ENCODE measurements at places on chromosomes 1 and 21.
A peak's percentile ranks its signal among the peaks of the same experiment; 100 is the strongest.

GRCh38 chr1:207920444-207921021 lies 9.6 kb upstream of the CD34 start:
- DNase-seq = no peak

GRCh38 chr21:45248893-45249381 lies 38.8 kb downstream of the POFUT2 start:
- DNase-seq = no peak

DNA sequence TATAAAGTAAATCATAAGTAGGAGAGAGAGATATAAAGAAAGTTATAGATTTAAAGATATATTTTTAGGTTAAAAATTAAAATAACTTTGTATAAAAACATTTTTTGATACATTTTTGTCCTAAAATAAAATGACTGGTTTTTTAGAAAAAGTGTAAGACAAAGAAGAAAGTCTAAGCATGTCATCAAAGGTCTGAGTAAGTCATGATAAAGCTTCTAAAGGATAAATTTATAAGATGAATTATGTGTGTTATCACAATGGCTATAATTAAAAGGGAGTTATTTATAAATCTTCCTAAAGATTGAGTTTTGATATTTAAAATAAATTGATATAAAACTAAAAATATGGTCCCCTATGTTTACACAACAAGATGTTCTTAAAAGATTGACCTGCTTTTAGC lies 370.9 kb downstream of the PTPRU start:
- DNase-seq = no peak

- DNase-seq = no peak
These were observed 168.3 kb downstream of the SLC35F3 start for GRCh38 chr1:234072793-234073192.

GRCh38 chr1:47827109-47827508 lies 170.1 kb downstream of the TRABD2B start:
- DNase-seq = no peak

DNA sequence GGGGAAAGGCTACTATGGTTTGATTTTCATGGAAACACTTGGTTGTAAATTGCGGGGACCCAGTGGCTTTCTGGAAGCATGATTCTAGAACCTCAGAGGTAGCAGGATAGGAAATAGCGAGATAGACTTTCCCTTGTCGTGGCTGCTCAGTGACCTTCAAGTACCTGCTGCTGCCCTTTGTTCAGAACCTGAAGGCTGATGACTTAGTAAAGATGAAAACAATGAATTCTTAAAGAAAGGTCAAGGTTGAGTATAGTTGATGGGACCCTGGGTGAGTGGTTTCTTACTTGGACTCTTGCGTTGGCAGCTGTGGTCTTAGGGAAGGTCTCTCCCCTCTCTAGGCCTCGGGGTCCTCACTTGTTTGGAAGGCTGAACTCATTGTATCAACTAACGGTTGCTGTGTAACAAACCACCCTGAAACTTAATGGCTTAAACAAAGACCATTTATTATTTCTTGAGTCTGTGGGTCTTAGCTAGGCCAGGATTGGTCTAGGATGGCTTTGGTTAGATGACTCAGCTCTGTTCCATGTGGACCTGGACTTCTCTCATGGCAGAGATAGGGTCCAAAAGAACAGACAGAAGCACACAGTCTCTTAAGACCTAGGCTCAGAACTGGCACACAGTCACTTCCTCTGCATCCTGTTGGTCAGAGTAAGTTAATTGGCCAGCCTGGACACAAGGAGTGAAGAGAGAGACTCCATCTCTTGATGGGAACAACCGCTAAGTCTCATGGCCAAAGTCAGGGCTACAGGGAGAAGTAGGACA lies 89.2 kb upstream of the SELENON start:
- no peak for DNase-seq

GRCh38 chr1:93613898-93614297 lies 67.7 kb downstream of the BCAR3 start:
- DNase-seq = no peak

- no peak for DNase-seq
These were observed 109.6 kb downstream of the PCP4 start for GRCh38 chr21:39976800-39977199.

DNA sequence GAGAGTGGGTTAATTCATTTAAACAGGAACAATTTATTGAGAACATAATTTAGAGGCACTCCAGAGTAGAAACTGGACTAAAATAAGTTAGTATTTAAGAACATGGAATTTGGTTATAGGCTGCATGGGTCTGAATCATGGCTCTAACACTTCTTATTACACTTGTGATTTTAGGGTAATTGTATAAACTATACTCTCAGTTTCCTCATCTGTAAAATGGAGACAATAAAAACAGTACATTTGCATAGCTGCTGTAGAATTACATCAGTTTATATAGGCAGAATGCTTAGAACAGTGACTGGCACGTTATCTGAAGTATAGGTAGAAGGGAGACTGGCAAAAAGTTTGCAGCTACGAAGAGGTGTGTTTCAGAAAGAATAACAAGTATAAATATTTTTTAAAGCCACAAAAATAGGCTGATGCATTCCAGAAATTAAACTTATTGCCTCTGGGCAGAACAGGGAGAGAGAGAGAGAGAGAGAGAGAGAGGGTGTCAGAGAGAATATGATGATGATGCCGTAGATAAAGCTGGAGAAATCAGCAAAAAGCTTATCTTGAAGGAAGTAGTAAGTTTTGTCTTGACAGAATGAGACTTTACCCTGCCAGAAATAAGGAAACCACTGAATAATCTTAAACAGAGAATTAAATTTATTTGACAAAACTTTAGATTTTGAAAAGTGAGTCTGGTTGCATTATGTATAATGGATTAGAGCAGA lies 8.1 kb upstream of the OR6K3 start:
- no peak for DNase-seq

DNA sequence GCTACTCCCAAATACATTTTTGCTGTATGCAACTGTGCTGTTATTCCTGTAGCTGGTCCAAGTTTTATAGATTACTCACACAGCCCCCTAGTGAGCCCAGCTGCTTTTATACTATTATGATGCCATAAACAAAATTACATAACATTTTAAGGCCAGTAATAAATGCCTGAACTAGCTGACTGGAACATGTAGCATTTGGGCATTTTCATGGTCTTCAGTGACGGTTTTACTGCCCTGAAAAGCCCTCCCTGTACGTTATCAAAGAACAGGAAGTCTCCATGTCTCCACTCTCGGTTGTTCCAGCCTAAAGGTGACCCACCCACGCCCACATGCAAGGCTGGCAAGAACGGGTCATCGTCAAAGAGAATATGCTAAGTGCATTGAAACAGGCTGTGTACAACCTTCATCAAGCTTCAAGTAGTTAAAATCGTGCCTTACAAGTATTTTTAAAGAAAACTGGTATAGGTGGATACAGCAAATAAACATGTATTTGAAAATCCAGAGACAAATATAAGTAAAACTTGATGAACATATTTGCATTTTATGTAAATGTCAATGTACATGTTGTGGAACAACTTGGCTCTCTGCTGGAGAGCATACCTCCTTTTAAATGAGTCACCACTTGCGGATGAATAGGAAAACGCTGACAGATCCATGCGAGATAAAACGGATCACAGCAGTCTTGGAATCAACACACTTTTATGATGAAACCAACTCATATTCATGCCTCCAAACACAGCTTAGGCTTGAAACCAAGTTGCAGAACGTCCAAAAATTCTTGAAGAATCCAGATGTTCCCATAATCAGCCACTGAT lies 520.5 kb downstream of the SMYD3 start:
- DNase-seq = no peak

GRCh38 chr1:4079815-4080214 lies 179.7 kb upstream of the C1orf174 start:
- DNase-seq = no peak

DNA sequence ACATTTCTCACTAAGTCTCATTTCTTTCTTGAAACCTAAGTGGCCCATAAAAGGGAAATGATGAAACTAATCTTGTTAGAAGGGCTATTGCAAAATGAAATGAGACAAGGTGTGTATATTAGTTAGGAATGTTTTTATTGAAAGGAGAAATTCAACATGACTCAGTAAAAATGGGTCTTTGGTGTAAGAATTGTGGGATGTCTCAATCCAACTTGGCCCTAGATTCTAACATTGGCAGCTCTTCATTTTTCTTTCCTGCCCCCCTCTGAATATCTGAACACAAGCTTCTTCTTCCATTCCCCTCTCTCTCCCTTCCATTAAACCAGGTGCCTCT lies 26.8 kb upstream of the TARBP1 start:
- DNase-seq = no peak

GRCh38 chr1:17948594-17948993 lies 159.0 kb upstream of the IGSF21 start:
- DNase-seq = no peak

- no peak for DNase-seq
These were observed 72.3 kb upstream of the NTPCR start for GRCh38 chr1:232878086-232878485.

DNA sequence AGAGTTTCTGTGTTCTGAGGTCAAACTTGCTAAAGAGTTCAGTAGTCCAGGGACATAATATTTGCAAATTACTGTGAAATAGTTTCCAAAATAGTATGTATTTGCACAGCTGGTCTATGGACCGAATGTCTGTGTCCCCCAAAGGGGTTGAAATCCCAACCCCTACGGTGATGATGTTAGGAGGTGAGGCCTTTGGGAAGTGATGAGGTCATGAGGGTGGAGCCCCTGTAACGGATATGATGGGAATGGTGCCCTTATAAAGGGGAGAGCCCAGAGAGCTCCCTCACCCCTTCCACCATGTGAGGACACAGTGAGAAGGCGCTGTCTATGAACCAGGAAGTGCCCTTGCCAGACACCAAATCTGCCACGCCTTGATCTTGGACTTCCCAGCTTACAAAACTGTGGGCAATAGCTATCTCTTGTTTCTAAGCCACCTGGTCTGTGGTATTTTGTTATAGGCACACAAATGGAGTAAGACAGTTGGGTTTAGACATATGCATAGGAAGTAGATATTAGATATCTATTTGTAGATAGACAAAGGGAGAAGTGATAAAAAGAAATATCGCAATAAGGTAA lies 21.7 kb downstream of the RNF187 start:
- no peak for DNase-seq

- no peak for DNase-seq
These were observed 128.9 kb upstream of the ADAR start for GRCh38 chr1:154736841-154737240.

- DNase-seq = no peak
These were observed 392.6 kb downstream of the NTNG1 start for GRCh38 chr1:107533436-107533835.

- DNase-seq = no peak
These were observed 8.5 kb downstream of the PDZK1IP1 start for GRCh38 chr1:47181095-47181954.

DNA sequence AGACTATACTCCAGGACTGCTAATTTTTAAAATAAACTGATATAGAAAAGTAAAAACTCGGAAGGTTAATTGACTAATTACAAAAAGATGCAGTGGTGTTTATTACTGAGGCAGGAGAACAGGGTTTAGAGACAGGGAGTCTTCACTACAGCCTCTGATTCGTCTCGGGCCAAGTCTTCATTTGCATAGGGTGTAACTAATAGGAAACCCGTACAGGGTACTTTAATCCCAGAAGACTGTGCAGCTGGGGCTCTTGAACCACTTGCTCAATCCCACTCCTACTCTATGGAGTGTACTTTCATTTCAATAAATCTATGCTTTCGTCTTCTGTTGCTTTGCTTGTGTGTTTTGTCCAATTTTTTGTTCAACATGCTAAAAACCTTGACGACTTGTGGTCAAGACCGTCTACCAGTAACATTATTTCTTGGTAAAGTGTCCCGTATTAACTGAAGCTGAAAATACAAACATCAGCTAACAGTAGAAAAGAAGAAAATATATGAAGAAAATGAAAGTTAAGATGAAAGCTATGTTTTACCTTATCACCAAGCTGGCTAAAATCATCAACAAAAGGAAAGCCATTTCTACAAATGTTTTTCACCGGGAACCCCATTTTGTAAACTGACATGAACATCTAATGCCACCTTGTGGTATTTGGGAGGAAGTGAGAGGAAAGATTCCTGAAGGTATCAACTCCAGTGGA lies 8.0 kb downstream of the SDHB start:
- no peak for DNase-seq

DNA sequence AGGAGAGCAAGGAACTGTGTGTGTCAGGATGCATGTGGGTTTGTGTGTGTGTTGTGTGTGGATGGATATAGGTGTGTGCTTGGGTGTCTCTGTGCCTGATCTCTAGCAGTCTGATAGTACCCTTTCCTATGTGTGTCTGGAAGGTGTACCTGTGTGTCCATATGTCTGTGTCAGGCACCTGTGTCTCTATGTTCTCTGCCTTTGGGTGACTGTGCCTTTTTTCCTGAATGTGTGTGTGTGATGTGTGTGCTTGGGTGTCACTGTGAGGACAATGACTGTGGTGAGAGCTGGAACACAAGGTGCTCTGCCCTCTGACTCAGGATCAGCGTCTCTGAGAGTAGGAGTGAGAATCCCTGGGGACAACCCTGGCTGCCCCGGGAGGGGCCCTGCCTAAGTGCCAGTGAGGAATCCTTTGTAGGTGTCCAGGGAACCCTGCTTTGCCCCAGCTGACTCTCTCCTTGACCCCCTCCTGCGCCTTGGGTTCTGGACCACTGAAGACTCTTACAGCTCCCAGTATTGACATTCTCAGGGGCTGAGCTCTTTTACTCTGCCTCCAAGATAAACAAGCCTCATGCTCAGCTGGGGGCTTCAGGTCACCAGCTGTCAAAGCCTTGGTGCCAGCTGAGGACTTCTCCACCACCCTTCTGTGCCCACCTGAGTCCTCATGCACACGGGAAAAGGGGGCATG lies 735 bp upstream of the EFNA3 start:
- DNase-seq = no peak

DNA sequence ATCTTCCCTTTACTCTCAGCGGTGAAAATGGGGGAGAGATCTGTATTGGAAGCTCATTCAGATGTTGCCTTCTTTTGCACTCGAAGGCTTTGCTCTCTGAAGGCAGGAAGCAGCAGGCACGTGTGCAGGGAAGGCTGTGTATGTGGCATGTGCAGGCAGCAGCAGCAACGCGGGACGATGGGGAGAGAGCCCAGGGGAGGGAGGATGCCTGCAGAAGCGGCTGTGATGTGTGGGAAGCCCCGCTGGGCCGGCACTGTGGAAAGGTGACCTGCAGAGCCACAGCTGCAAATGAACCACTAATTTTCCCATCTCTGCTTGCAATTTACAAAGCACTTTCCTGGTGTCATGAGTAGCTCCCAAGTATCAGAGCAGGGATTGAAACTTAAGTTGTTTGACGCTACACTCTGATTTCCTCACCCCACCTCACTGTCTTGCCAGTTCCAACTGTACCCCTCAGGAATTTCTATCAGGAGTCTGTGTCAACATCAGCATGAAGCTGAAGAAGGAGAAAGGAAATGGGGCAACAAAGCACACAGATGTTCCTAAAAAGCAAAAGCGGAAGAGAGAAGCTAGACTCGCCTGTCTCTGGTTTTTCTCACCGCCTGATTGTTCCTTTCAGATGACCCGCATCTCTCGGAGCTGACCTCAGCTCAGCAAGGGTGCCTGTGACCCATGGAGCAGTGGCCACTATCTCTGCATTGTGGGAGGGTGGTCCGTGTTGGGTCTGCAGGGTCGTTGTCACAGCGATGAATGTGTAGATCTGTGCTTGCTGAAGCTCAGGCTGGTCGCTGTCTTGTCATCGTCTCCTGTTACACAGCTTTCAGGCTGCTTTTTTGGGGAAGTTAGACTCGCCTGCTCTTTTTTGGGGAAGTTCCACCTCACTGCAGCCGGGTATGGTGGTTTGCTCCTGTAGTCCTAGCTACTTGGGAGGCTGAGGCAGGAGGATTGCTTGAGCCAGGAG lies 156.1 kb downstream of the KIF26B start:
- DNase-seq = peak; percentile 13

- no peak for DNase-seq
These were observed 233.1 kb downstream of the RERE start for GRCh38 chr1:8584316-8584715.

All from GM12864 (cell line).